Skeletal muscle cell (primary cell): ENCODE measurements at places on chromosomes 1 and 21.
A peak's percentile ranks its signal among the peaks of the same experiment; 100 is the strongest.

DNA sequence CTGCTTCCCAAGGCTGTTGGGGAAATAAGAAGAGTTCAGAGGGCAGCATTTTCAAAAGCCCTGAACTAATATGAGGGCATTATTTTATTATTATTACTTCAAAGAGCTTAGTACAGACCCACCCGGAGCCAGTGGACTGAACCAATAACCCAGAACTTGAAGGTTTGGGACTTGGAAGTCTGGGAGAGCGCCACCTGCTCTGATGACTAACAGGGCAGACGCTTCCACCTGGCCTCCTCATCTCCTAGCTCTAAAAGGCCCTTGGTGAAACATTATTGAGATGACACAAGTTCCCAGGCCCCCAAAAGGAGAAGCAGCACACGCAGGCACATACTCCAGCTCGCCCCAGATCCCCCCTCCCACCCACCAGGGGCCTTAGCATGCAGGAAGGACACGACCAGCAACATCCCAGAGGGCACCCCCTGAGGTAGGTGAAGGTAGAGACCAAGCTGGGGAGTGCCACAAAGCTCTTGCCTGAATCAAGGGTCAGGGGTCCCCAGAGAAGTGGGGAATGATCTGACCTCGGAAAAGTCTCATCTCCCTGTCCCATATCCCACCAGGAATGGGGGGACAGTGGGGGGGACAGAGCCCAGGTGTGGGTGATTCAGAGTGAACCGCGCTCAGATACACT is 1.3 kb downstream of the DLGAP3 start:
- DNase-seq, result no peak

GRCh38 chr1:9317591-9318417 is 25.1 kb downstream of the SPSB1 start:
- DNase-seq, result no peak

DNA sequence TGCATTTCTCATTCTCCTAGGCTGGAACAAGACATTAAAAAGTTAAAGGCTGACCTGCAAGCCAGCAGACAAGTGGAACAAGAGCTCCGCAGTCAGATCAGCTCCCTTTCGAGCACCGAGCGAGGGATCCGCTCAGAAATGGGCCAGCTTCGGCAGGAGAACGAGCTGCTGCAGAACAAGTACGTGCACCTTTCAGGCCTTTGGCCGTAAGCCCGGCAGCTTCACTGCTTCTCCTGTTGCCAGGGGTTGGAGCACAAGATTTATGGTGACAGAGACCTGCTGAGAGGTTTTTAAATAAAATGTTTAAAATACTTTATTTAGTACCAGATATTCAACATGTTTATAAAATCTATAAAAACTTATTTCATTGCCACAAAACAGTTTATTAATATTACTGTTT is 53.4 kb downstream of the MACO1 start:
- DNase-seq, result no peak

- peak; percentile 53 for DNase-seq
Observed at GRCh38 chr1:227429447-227430359, 111.4 kb upstream of the CDC42BPA start.

DNA sequence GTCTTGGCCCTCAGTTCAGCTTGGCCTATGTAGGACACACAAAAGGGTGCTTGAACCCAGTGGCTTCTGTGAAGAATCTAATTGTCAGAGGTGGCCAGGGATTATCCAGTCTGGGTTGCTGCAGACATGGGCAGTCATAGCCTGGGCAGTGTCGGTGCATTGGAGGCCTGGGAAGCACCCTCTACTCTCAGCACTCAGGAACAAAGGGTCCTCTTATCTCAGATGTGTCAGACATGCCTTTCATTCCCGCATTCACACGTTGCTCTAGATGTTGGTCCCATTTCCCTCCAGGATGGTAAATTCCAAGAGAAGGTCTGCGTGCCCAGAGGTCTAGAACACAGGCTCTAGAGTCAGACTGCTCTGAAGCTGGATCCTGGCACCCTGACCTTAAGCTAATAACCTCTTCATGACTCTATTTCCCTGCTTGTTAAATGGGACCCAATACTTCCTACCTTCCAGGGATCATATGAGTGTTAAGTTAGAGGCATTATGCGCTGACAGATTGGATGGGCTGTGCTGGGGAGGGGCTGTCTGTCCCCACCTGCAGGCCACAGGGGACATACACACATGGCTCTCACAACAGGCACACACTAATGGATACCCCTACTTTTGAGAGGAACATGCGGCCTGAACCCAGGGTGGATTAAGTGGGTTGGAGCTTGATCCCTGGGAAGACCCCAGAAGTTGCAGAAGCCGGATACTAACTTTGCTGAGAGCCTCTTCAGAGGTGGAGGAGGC is 16.5 kb upstream of the EDN2 start:
- no peak for DNase-seq

GRCh38 chr1:14372526-14372925 is 226.0 kb upstream of the KAZN start:
- DNase-seq, result no peak

DNA sequence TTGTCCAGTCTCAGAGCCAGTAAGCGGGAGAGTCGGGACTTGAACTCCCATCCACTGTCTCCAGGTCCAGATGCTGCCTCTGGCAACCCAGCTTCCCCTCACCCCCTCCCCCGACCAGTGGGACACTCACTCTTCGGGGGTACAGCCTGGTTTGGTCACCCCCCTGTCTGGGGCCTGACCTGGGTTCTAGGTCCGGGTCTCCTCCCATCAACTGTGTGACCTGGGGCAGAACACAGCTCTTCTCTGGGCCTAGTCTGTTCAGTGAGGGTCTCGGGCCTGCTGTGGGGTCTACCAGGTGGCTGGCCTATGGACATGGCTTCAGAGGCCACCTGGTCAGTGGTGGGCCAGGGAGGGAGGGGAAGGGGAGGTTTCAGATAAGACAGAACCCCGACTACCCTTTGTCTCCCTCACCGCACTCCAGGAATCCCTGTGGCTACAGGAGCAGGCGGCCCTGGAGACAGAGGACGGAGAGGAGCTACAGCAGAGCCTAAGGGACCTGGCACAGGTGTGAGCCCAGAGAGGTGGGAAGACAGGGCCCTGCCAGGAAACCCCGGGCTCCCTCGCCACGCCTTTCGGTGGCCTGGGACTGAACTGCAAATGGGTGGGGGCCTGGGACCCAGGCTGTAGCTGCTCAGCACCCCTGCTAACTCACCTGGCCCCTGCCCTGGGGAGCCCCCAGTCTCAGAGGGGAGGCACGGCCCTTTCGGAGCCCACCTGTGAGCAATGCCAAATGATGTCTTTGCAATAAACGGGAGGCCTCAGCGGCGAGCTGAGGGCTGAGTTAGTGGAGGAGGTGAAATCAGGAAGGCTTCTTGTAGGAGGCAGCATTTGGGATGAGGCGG is 4.1 kb upstream of the NBPF3 start:
- no peak for DNase-seq
